CD4-positive, alpha-beta T cell treated with Interferon alpha-2 for 1 hour (primary cell): ENCODE measurements at places on chromosomes 12 and 14.

- no peak for DNase-seq
These were observed 43.5 kb upstream of the MAP1LC3B2 start for GRCh38 chr12:116515684-116516083.

DNA sequence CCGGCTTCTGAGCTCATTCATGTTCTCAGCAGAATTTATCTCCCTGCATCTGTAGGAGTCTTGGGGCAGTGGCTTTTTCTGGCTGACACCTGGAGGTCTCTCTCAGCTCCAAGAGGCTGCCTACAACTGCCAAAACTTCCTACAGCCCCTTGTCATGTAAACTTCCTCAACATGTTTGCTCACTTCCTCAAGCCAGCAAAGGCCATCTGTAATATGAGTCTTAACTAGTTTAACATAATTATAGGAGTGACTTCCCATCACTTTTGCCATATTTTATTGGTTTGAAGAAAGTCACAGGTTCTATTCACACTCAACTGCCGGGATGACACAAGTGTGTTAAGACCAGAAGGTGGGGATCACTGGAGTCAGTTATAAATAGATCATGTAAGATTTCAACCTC is 194.0 kb downstream of the VRK1 start:
- no peak for DNase-seq

DNA sequence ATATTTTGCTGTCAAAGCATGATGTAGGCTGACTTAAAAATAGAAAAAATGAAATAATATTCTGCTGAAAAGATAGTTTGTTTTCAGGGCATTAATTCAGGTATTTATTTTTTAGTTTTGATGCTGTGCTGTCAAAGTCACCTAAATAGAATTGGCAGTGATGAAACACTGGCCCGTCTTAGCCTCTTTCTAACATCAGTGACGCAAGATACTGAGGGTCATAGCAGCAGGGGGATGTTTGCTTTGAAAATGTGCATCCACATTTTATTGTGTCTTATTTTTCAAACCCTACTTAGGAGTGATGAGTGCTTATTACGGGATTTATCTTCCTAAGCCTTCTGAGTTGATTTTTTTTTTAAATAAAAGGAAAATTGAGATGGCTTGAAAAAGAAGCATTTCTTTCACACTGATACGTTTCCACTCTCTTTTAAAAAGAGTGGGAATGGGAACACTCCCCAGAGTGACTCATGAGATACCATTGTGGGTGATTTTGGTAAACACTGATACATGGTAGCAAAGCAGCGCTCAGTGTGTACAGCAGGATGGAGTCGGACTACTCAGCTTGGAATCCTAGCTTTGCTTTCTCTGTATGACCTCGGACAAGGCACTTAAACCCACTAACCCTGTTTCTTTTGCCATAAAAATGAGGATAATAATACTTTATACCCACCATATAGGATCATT is 290.8 kb downstream of the ERC1 start:
- no peak for DNase-seq

GRCh38 chr14:100372357-100373048 is 49.4 kb downstream of the SLC25A47 start:
- DNase-seq, result no peak

DNA sequence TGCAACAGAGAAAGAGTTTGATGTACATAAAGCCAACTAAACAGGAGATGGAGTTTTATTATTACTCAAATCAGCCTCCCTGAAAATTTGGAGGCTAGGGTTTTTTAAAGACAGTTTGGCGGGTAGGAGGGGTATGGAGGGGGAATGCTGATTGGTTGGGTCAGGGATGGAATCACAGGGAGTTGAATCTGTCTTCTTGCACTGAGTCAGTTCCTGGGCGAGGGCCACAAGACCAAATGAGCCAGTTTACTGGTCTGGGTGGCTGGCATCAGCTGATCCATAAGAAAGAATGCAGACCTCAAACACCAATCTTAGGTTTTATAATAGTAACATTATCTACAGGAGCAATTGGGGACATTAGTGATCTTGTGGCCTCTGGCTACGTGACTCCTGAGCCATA is 64.9 kb downstream of the RIN3 start:
- no peak for DNase-seq

DNA sequence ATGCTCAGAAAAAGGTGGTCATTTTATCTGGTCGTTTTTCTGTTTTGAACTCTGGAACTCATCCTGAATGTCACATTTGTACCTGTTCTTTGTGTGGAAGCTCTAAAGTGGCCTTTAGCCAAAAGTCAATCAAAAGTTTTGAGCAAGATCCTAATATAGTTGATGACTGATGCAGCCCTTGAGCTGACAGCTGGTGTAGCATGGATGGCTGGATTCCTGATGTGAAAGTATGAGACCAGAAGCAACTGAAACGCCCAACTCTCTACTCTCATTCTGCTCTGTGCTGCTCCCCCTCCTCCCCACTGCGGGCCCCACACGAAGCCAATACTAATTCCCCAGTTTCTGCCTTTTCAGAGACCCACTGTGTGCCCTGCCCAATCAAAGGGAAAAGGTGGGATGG is 10.3 kb upstream of the MYH7 start:
- no peak for DNase-seq

DNA sequence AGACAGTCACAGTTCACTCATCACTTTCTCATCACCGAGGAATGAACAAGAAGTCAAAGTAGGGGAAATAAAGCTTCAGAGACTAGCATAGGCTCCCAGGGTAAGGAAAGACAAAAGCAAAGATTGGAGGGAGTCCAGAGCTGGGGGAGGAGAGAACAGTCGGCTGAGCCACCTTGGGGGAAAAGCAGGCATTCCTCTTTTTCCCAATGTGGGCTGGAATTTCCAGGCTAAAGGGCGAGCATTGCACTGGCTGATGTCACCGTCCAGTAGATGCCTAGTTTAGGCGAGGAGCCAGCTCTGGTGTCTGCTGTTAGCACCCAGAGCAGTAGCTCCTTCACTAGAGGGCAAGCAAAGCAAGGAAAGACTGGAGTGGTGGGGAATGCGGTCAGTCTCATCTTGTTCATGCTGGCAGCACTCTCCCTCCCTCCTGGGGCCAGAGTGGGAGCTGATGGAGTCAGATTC is 8.5 kb upstream of the KRT75 start:
- DNase-seq, result no peak

GRCh38 chr14:30757082-30757481 is 117.3 kb upstream of the COCH start:
- no peak for DNase-seq

DNA sequence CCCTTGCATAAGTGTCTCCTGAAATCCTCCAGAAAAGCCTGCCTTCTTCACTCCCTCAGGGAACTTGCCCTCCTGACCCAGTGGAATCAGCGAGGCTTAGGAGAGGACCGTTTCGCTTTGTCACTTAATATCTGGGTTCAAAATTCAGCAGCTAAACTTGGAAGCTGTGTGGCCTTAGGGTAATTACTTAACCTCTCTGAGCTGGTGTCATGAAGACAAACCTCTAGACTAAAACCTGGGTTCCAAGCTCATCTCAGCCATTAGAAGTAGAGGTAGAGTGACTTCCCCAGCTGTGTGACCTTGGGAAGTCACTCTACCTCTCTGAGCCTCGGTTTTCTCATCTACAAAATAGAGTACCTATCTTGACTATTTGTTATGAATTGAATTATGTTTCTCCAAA is 18.3 kb upstream of the RBM19 start:
- DNase-seq, result no peak

DNA sequence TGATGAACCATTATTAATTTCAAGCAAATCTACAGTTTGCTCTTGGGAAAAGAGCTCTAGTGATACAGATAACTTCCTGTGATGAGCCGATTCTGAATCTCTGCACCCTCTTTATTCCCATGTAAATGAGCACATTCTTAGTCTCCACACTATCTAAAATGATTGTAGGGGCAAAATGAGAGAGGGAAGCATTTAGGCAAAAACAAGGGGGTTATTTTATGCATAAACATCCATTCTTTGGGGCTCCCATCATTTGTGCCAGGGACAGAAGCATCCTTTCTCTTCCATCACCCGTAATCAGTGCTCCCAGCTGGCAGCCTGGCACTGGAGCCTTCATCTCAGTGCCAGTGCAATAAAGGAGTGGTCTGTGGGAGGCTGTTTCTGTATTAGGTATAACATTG is 1.7 kb upstream of the GPD1 start:
- DNase-seq, result no peak

DNA sequence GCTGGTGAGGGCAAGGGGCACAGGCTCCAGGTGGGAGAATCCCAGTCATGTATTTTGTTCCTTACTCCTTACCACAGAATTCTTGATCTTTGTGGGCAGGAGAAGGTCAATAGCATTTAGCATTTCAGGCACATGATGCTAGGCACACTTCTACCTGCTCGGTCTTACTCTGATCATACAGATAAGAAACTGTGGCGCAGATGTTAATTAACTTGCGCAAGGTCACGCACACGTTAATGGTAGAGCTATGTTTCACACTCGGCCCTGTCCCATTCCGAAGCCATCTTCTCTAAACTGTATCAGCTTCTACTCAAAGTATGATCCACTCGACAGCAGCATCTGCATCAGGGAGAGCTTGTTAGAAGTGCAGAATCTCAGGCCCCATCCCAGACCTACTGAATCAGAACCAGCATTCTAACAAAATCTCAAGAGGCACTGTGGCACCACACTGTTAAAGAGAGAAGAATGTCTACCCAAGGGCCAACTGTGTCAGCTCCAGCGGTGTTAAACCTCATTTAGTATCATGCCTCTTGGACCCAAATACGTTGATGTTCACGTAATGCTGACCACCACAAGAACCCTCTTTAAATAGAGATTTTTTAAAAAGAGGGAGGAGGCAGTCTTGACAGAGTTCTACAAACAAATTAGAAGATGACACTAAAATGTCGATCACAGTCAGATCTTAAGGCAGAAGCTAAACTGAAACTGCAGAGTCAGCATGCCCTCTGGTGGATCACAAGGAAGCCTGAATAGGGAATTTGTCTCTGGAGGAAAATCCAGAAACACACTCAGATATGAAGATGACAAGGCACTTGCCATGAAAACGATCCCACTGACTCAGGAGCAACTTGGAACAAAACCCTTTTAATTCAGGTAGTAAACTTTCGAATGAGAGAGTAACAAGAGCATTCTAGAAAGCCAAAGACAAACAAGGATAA is 7.3 kb downstream of the STXBP6 start:
- no peak for DNase-seq

DNA sequence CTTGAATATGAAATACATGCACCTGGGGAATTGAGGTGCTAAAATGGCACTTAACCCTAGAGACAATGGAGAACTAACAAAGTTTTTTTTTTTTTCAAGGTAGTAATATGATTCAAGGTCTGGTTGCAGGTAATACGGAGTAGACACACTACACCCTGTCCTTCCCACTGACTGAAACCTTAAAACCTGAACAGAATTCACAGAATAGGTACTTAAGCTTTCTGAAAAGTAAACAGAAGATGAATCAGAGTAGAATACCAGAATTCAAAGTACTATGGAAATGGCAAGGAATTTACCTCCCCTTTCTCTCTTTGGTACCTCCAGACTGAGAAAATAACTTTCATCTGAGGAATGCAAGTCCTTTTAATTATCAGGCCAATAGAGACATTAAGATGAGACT is 87.2 kb downstream of the PAPLN start:
- DNase-seq, result no peak

DNA sequence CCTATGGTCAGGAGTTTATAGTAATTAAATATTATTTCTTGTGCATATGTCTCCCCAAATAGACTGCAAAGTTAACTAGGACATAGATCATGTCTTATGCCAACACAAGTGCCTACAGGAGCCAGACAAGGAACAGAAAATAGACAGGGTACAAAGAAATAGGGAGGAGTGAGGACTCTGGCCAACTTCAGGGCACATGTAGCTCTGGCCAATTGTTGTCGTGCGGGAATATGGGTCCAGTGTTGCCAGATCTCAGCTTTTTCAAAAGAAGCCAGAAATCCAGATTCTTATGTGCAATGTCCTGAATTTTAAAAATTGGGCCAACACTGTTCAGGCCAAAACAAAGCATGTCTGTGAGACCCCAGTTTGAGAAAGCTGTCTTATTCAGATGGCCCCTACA is 68.7 kb downstream of the RFX4 start:
- no peak for DNase-seq

DNA sequence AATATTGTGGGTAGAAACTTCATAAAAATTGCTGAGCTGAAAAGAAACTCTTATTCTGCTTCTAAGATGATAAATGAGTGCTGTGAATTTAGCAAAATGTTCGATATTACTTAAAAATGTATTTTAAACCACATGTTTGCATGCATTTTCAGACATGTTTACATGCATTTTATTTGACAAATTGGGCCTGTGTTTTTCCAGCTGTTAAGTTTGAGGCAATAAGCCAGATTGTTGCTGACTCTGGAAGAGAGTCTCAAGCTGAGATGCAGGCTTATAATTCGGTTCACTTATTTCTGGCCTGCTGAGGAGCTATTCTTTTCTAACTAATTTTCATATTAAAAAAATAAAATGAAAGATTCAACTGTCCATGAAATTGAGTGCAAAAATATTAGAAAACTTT is 110.1 kb downstream of the SYNE2 start:
- no peak for DNase-seq

DNA sequence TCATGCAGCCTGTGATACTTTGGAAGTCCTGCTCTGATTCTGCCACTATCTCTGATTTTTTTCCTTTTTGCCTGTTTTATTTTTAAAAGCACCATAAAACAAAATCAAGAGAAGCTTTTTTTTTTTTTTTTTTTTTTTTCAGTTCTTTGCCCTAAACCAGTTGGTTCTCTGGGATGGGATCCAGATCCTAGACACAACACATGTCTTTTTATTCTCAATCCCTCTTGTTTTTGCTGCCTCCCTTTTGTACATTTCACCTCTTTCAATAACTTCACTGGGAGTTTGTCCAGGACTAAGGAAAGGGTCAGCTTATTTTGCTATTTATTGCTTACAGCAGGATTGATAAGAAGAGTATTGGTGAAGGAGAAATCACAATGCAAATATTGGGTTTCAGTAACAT is 139.4 kb downstream of the GRIP1 start:
- DNase-seq, result no peak

DNA sequence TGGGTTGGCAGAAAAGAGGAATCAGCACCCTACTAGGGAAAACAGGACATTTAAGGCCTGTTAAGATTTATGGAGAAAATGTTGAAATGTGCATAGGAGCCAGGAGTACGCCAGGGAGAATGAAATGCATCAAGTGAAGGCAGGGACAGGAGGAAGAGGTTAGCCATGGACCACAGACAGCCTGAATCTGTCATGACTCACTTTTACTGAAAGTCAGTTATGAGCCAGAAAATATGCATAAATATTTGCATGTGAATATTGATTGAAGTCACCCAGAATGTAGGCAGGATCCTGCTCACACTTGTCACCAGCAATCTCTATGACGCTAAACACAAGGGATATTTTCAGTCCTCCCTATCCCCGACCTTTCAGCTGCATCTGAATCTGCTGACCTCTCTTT is 25.1 kb upstream of the CDK17 start:
- no peak for DNase-seq

- no peak for DNase-seq
These were observed 197.3 kb downstream of the TMTC3 start for GRCh38 chr12:88339254-88339949.

- no peak for DNase-seq
These were observed 141.1 kb downstream of the CAND1 start for GRCh38 chr12:67410246-67410645.

GRCh38 chr12:103373088-103373523 is 122.7 kb downstream of the C12orf42 start:
- DNase-seq, result no peak
